ENCODE measurements at places on chromosomes 16 and 17.
A peak's percentile ranks its signal among the peaks of the same experiment; 100 is the strongest.

GRCh38 chr17:31568121-31568520 lies 176.6 kb downstream of the RAB11FIP4 start:
- DNase-seq = no peak

DNA sequence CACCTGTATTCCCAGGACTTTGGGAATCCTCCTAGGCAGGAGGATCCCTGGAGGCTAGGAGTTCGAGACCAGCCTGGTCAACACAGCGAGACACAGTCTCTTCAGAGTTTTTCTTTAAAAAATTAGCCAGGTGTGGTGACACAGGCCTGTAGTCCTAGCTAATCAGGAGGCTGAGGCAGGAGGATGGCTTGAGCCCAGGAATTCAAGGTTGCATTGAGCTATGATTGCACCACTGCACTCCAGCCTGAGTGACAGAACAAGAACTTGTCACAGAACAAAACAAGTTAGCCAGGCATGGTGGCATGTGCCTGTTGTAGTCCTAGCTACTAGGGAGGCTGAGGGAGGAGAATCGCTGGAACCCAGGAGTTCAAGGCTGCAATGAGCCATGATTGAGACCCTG lies 24.8 kb downstream of the ANKRD40 start:
- DNase-seq = no peak

DNA sequence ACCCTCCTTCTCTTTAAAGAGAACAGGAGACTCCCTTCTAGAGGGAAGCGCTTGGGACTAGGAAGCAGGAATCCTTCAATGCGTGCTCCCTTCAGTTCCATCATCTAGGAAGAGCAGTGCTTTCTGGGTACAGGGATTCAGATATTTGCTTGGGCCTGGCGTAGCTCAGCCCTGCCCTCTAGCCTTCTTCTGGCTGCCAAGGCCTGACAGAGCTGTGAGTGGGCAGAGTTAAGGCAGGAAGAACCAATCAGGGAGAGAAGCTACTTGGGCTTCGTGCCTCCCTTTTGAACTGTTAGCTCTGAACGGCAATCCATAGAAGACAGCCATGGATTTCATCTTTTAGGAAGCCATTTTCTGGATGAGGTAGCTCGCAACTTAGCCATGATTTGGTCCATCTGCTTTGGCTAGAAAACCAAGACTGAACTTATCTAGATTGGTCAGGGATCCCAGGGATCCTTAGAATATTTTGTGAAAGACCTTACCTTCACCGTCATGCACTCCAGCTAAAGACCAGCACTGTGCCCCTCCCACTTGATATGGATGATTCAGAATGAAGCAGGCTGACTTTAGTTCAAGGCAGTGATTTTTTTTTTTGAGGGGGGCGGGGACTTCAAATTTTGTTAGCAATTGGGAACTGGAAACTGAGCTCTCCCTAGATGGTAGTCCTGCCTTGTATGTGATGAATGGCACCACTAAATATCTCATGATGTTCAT lies 2.5 kb upstream of the CORO6 start:
- DNase-seq = no peak

DNA sequence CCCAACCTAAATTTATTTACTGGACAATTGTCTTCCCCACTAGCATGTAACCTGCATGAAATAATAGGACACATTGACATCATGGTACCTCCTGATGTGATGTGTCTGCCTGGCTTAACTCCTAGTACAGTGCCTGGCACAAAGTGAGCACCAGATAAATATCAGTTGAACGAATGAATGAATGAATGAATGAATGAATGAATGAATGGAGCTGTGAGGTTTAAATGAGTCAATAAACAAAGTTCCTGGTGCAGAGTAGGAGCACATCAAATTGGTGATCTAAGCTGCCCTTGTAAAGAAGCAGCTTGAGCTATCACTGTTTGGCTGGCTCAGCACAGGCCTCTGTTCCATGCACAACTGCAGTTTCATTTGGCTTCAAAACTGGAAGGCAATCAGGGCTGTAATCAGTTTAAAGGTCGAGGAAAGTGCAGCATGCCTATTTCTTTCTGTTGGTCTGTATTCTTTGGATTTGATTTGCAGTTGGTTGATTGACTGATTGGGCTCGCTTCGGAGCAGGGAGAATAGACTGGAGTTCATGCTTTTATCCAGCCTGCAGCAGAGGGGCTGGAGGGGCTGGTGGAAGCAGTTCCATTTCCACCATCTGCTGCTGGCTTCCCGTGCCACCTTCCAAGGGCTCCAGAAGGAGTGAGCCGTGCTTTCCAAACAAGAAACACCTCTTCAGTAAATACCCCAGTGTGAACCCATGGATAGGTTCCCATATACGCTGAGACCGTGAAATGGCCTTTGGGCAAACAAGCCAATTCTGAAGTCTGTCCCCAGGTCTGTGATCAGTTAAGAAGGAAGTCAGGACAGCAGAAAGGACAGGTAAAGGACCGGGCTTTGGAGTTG lies 54.6 kb downstream of the GPRC5B start:
- DNase-seq = no peak

DNA sequence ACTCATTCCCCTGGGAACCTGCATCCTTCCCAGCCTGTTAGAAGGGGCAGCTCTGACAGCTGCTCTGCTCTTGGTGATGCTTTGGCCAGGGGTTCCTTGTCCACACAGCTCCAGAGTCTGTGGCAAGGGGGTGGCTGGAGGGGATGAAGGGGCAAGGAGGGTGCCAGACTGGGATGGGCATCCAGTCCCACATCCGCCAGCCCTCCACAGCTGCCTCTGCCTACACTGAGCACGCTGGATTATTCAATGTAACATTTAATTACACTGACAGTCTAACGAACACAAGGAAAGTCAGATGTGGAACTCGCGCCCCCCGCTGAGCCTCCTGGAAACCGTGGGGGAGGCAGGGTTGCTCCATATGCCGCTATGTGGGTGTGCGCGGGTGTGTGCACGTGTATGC lies 101.1 kb downstream of the C16orf78 start:
- no peak for DNase-seq

- DNase-seq = no peak
Measured at GRCh38 chr17:64154313-64154695, 24.4 kb upstream of the ERN1 start.

GRCh38 chr17:10772425-10773380 lies 31.2 kb downstream of the TMEM238L start:
- DNase-seq = peak; percentile 30

Measured in HEK293T (cell line).